ENCODE measurements at places on chromosomes 1 and 21.

GRCh38 chr1:54108156-54108555 lies 44.6 kb downstream of the CDCP2 start:
- no peak for DNase-seq

DNA sequence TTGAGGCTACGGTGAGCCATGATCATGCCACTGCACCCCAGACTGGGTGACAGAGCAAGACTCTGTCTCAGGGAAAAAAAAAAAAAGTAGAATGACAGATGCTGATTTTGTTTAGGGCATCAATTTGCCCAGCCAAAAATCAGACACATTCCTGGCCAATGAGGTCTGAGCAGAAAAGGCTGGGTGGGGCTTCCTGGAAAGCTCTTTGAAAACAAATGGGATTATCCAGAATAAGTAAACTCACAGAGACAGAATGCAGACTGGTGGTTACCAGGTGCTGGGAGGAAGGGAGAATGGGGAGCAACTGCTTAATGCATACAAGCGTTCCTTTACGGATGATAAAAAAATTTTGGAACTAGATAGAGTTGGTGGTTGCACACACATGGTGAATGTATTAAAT lies 10.1 kb upstream of the CITED4 start:
- DNase-seq: no peak

DNA sequence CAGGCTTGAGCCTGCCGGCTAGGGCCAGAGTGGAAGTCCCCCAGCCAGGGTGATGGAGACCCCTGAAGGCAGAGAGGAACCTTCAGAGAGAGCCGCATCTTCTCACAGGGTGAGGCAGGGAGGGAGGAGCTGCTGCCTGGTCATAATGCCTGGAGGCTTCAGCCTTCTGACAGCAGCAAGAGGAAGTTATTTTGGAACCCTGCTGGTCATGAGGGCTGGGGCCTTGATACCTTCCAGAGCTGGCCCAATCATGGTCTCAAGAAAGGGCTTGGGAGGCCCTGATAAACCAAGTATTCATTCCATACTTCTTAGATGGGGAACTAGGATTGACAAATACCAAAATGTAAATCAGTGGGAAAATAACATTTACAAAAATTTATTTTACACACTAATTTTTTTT lies 26.6 kb upstream of the MPZL1 start:
- DNase-seq: no peak

- no peak for DNase-seq
These were observed 33.3 kb downstream of the RUNX3 start for GRCh38 chr1:24896596-24897262.

All from astrocyte of the hippocampus (primary cell).